ENCODE measurements at places on chromosomes 7 and 10.

GRCh38 chr10:129323879-129324278 lies 143.2 kb upstream of the MGMT start:
- no peak for DNase-seq

GRCh38 chr7:153100691-153101237 lies 341.2 kb downstream of the ACTR3B start:
- DNase-seq = no peak

GRCh38 chr7:96430356-96430755 lies 108.5 kb upstream of the SLC25A13 start:
- no peak for DNase-seq

GRCh38 chr7:159078911-159079270 lies 65.8 kb downstream of the VIPR2 start:
- no peak for DNase-seq

DNA sequence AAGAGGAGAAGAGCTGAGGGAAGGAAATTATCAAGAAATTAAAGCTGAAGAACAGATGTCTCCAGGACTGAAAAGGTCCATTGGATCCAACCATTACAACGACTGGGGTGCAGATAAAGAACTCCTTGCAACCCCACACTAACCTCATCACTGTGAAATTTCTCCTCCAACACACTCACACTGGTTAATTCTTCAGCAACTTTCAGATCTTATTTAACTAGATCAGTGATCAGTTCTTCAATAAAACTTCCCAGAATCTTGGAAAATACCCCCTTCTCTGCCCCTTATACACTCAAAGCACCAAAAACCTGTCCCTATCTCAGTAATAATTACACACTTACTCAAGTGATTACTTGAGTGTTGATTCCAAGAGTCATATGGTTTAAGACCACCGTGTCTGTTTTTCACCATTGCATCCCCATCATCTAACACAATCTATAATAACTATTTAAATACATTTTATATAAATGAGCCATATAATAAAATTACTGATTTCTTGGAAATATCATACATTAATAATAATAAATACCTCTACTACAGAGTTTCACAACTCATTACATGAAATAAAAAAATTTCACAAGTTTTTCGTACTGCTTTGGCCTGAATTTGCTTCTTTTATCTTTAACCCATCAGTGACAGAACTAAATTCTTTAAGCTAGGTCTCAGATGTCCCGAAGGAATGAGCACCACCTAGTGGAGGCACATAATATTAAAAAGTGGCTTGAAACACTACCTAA lies 123.7 kb downstream of the MPP7 start:
- DNase-seq = peak; percentile 23

DNA sequence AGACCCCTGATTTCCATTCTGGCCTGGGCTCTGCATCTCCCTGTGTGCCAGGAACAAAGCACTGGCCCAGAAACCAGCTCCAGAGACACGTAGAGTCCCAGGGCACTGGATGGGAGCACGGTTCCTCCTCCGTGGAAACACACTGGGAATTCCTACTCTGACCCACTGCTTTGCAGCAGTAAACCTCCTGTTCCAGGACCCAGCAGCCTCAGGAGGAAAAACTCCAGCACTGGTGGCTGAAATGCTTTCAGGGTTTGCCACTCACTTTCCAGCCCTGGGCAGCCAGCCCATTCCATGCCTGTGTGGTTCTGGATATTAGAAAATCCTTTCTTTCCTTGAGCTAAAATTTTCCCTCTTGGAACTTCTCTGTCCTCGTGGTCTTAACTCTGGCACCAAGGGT lies 58.0 kb downstream of the FAM171A1 start:
- DNase-seq = no peak

DNA sequence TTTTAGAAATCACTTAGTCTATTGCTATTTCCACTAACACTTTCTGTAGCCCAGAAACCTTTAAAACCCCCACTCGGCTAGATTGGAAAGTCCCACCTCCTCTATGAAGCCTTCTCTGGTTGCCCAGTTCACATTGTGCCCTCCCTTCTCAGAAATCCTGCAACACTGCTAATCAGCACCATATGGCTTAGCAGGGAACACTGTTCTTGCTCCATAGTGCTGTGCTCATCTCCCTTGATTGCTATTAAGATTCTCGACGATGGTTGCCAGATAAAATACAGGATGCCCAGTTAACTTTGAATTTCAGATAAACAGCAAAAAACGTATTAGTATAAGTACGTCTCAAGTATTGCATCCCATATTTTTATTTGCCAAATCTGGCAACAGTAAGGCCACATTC lies 40.1 kb upstream of the XPNPEP1 start:
- no peak for DNase-seq

DNA sequence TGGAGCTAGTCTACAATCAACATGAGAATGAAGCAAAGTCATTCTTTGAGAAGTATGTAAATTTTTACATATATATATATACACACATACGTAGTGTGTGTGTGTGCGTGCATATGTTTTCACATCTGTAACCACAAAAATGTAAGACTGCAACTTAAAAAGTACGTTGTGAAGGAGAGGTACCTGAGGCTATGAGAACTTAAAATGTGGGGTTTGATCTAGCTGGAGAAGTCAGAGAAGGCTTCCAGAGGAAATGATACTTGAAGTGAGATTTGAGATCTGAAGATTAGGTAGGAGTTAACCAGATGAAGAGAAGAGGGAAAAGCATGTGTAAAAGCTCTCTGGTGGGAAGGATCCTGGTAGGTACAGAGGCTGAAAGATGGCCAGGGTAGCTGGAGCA lies 5.8 kb downstream of the TAF5 start:
- DNase-seq = no peak

GRCh38 chr10:70732569-70732968 lies 52.6 kb downstream of the TBATA start:
- DNase-seq = no peak

- DNase-seq = no peak
Measured at GRCh38 chr7:4602905-4603842, 78.9 kb upstream of the FOXK1 start.

DNA sequence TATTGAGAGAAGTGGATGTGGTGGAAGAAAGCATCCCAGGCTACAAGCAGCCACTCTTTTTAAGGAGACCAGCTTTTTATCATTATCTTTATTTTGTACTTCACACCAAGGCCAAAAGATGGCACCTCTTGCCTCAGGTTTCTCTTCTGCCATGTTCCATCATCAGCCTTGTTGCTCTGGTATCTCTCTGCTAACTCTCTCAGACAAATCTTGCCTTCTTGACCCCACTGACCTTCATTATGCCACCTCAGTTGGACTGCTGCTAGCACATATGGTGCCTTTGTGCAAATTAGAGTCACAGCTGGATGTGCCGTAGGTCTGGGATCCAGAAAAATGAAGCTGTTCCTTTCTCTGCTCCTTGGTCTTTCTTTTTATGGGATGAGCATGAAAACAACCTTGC lies 47.1 kb upstream of the DYNC1I1 start:
- no peak for DNase-seq

- no peak for DNase-seq
Measured at GRCh38 chr10:52703451-52703850, 69.1 kb downstream of the MBL2 start.

GRCh38 chr7:116138202-116138801 lies 72.0 kb upstream of the TES start:
- peak; percentile 11 for DNase-seq

DNA sequence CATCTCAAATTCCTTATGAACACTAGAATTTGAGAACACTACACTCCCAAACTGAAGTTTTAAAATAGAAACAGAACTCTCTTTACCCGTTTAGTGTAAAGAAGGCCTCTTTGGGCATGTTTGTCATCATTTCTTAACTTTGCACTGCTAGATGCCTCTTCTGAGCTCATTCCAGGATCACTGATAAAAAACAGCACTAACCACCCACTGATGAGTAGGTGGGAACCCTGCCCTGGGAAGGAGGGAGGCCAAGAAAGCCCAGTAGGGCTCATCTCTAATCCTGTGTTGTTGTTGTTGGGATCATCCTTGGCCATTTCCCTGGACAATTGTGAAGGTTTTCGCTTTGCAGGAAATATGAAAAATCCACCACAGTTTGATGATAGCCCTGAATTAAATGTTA lies 68.2 kb downstream of the CUBN start:
- DNase-seq = no peak

DNA sequence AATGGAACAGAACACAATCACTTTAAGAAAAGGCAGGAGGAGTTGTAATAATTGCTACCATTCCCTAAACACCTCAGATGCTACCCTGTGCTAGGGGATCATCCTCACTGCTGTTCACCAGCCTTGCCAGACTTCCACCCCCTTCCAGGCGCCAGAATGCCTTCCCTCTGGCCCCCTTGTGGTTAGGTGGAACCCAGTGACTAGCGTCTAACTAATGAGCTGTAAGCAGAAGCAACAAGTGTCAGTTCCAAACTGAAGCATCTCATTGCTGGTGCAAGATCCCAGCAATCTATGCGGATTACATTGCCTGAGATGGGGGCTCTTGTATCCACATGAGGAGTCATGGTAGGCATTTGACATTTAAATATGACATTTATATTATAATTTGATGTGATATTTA lies 86.6 kb downstream of the FRMD4A start:
- no peak for DNase-seq

DNA sequence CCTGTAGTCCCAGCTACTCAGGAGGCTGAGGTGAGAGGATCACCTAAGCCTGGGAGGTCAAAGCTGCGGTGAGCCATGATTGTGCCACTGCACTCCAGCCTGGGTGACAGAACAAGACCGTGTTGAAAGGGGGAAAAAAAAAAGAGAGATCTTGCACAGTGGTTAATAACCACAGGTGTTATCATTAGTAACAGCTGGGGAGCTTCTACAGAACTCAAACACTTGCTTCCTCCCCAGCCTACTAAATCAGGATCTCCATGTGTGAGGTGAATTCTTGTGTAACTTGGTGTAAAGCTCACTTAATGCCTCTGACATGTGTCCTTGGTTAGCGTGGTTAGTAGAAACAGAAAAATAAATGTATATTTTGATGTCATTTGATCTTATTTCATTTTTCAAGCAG lies 43.9 kb upstream of the BMS1 start:
- no peak for DNase-seq

DNA sequence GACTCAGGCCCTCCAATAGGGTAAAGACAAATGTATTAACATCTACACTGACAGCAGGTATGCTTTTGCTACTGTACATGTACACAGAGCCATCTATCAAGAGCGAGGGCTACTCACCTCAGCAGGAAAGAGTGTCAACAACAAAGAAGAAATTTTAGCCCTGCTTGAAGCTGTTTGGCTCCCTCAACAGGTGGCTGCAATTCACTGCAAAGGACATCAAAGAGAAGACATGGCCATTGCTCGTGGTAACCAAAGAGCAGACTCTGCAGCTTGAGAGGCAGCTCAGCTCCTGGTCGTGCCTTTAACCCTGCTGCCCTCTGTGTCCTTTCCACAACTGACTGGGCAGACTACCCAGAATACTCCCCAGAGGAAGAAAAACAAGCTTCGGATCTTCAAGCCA lies 5.1 kb downstream of the AKR1B15 start:
- DNase-seq = no peak

- no peak for DNase-seq
Measured at GRCh38 chr7:121071662-121072061, 83.2 kb downstream of the CPED1 start.

- DNase-seq = no peak
Measured at GRCh38 chr7:157210682-157211081, 72.0 kb downstream of the UBE3C start.

DNA sequence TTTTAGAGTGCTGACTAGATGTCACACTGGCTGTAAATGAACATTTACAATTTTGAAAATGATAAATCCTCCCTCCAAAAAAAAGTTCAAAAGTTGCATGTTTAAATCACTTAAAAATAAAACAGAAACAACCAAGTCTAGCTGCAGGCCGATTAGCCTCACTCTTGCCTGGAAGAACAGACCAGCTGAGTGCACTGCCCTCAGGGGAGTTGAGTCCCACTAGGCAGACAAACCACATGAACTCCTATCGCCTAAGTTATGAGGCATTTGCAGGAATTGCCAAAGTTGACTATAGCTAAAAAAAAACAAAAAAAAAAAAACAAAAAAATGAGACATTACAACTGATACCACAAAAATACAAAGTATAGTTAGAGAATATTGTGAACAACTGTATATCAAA lies 510.0 kb downstream of the ANKRD7 start:
- DNase-seq = no peak

DNA sequence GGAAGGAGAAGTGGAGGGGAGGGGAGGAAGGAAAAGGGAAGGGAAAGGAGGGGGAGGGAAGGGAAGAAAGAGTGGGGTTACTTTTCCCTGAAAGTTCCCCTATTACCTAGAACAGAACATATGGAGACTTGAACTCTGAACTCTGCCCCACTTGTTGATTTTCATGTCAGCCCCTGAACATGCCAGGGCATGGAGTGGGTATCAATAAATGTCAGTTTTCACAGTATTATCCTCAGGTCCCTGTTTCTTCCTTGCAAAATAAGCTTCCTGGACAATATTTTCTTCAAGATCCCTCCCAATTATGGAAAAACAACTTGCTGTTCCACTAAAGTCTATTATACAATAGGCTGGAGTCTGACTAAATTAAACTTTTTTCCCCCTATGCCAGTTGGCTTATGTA lies 46.9 kb upstream of the LYZL1 start:
- DNase-seq = no peak

DNA sequence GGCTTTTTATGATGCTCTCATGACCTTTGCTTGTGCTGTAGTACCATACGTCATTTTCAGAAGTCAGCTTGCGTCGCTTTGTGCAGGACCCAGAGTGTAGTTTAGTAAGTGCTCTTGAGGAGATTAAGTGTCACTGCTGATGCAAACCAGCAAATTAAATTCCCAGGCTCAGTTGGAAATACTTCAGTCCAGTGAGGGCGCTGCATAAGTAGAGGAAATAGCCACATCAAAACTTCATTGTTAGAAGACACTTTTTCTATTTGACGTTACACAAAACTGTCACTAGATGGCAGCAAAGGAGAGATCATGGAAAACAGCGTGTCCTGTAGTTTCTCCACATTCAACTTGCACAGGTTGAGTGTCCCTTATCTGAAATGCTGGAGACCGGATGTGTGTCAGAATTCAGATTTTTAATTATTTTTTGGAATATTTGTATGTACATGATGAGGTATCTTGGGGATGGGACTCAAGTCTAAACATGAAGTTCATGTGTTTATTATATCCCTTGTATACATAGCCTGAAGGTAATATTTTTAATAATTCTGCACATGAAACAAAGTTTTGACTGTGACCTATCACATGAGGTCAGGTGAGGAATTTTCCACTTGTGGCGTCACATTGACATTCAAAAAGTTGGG lies 7.9 kb downstream of the ZNF22 start:
- DNase-seq = peak; percentile 70

DNA sequence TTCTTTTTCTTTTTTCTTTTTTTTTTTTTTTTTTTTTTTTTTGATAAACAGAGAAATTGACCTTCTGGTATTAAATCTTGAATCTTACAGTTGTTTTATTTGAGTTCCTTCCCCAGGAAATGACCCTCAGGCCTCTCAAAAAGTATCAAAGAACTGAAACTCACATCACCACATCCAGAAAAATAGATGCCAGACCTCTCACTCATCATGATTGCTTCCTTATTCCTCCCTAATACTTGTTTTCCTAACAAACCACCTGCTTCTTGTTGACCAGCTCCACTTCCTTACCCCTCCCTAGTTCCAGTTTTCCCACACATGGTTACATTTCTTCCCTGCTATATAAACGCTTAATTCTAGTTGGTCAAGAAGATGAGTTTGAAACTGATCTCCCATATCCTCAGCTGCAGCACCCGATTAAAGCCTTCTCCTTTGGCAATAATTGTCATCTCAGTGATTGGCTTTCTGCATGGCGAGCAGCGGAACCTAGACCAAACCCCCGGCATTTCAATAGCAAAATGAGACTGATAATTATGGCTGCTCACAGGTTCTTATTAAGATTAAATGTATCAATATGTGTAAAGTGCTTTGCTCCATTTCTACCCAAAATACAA lies 681.1 kb upstream of the AUTS2 start:
- no peak for DNase-seq
